SJSA1 (cell line): ENCODE measurements at places on chromosomes 4 and X. TPM values are rescaled to one million over a fixed set of nuclear protein-coding genes. Genes with fewer than 3 reads are reported as not detected.

RRAGB gene
- 4.4 and 7.5 TPM in 2 replicates for total RNA-seq

DCAF12L2 gene
- not detected in 2 replicates for total RNA-seq

GRCh38 chr4:2412534-2412884 lies 5.9 kb downstream of the ZFYVE28 start:
- peaks cover 20% of the 10 kb centered on the region for H3K4me1 ChIP-seq
- no peaks in the 10 kb centered on the region for H3K36me3 ChIP-seq
- peak overlapping the region; percentile 19 for H3K4me3 ChIP-seq
- peak overlapping the region; percentile 71 for H3K27ac ChIP-seq
- H3K27me3 ChIP-seq = peaks cover 12% of the 10 kb centered on the region
- DNase-seq = no peak

DNA sequence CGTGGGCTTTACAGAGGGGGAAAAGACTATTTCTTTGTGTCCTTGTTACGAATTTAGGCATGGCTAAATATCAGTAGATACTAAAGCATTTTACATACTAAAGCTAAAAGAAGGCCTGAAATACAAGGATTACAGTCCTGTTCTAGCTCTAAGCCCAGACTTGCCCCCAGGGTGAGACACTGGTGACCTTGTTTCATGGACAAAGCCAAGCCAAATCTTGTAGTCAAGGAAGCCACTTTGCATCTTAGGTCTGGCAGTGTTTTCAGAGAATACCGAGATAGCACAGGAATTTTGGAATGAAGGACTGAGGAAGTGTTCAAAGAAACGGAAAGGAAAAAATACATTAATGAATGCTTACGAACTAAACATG lies 733 bp upstream of the G3BP2 start:
- H3K4me1 ChIP-seq = peaks cover 14% of the 10 kb centered on the region
- H3K27ac ChIP-seq = peak overlapping the region; percentile 55
- DNase-seq = no peak
- peak overlapping the region; percentile 75 for H3K4me3 ChIP-seq
- H3K36me3 ChIP-seq = peaks cover 8% of the 10 kb centered on the region; the same call in 1 of the 2 replicates
- no peaks in the 10 kb centered on the region for H3K27me3 ChIP-seq

GRCh38 chr4:173367946-173368345 lies 2.8 kb upstream of the SAP30 start:
- H3K36me3 ChIP-seq = peaks cover 5% of the 10 kb centered on the region; the same call in 1 of the 2 replicates
- H3K27me3 ChIP-seq = no peaks in the 10 kb centered on the region
- peaks cover 13% of the 10 kb centered on the region for H3K4me1 ChIP-seq
- no peak overlapping the region for H3K27ac ChIP-seq
- no peak for DNase-seq

DNA sequence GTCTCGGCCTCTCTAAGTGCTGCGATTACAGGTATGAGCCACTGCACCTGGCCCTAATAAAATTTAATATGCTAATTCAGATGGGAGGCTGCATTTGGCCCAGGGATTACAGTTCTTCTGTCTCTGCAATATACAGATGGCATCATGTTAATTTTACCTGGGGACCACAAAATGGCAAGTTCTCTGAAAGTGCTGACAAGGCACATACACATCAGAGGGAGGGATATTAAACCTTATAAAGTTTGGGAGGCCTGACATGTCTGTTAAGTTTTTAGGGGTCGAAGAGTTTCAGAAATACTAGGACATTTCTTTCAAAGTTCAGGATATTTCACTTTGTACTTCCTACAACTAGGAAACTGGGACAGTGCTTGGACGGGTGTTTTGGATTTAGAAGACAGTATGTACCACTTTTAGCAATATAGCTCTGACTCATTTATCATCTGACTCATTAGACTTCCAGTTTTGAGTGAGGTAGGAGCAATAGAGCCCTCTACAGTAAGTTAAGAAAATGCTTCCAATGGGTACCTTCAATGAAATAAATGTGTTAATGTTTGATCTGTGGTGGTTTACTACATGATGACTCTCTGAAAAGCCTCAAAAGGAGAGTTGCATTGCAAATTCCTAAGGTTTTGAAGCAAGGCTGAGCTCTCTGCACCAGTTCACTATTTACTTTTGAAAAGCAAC lies 981.0 kb upstream of the HS3ST1 start:
- DNase-seq = no peak
- H3K27ac ChIP-seq = no peak overlapping the region
- no peaks in the 10 kb centered on the region for H3K36me3 ChIP-seq
- no peaks in the 10 kb centered on the region for H3K4me1 ChIP-seq
- no peak overlapping the region for H3K4me3 ChIP-seq
